Spinal cord (tissue), 10 donors: ENCODE measurements at places on chromosomes 1 and 21. TPM values are rescaled to one million over a fixed set of nuclear protein-coding genes. Genes with fewer than 3 reads are reported as not detected.
A peak's percentile ranks its signal among the peaks of the same experiment; 100 is the strongest.

GRCh38 chr1:203640723-203641502 lies 14.3 kb downstream of the ATP2B4 start:
- DNase-seq: no peak

DNA sequence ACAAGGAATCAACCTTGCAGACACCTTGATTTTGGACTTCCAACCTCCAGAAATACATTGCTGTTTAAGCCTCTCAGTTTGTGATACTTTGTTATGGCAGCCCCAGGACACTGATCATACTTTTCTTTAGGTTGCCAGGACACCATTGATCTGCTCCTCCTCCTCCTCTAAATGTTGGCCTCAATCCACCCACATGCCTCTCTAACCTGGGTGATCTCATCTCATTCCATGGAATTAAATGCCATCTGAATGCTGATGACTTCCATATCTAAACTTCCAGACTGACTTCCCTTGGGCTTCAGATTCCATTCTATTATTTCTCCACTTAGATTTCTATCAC lies 7.4 kb upstream of the PPP1R15B start:
- DNase-seq: no peak

- DNase-seq: no peak
Measured at GRCh38 chr21:46437511-46437910, 21.2 kb upstream of the DIP2A start.

DNA sequence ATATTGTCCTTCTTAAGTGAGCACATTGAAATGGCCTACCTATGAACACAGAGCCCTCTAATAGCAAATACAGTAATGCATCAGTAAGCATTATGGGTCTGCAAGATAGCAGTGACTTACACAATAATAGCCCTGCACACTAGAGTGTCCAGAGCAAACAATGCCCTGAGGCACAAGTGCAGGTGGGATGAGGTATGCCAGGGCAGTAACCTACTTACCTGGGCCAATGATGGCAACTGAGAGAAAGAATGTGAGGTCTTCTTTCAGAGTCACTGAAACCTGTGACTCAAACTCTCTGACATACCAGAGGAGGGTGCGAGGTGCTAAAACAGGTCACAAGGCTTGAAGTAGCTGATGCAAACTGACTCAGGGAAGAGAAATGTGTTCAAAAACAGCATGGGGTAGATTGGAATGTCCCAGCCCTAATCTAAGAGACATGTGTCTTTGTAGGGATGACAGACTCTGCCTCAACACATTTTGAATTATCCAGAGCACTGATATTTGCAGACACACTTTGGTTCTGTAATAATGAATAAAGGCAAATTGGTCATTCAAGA lies 168.5 kb upstream of the RUNX1 start:
- no peak for DNase-seq

DNA sequence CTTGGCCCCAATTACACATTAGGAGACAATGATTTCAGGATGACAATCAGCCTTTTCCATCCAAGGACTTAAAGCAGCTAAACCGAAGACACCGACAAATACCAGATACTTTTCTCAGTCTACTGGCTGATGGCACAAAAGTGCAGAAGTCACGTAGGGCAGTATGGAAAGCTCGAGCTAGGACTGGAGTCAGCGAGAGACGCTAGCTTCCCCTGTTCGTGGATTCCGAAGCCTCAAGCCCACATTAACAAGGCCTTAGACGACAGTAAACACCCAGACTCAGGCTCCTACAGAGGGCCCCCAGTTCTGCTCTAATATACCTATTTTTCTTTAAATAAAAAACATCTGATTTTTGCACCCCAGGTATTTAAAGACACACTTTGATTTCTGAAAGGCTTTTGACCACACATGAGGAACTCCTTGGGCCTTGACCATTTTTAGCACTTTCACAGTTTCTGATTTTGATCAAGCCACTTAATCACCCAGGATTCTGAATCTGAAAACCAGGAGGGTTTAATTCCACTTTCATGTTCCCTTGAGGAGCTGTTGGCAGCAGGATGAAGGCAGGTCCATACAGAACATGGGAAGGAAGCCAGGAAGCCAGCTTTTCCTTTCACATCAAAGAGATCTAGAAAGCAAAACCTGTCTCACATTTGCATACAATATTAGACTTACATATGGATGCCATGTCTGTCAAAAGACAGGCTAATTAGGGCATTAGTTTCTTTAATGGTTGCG lies 204.1 kb downstream of the GABPA start:
- no peak for DNase-seq

GRCh38 chr1:185207980-185208602 lies 51.1 kb downstream of the SWT1 start:
- DNase-seq: no peak

DNA sequence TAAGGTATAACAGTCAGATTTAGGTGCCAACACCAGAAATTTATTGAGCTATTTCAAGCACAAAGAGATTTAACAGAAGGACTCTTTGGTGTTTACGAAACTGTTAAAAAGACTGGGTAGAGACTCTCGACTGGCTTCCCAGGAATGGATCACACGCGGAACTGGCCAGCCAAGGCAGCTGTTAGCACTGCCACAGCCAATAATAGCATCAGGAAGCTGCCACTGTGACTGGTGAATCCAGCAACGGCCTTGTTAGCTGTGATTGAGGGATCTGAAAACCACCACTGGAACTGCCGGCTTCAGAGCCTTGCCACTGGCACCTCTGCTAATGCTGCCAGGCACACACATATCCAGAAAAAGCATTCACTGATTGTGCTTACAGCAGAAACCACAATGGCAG lies 10.6 kb upstream of the SIM2 start:
- no peak for DNase-seq

- no peak for DNase-seq
Measured at GRCh38 chr1:202266061-202266765, 72.6 kb downstream of the LGR6 start.

- no peak for DNase-seq
Measured at GRCh38 chr21:44702973-44703730, 6.2 kb downstream of the KRTAP10-12 start.

DNA sequence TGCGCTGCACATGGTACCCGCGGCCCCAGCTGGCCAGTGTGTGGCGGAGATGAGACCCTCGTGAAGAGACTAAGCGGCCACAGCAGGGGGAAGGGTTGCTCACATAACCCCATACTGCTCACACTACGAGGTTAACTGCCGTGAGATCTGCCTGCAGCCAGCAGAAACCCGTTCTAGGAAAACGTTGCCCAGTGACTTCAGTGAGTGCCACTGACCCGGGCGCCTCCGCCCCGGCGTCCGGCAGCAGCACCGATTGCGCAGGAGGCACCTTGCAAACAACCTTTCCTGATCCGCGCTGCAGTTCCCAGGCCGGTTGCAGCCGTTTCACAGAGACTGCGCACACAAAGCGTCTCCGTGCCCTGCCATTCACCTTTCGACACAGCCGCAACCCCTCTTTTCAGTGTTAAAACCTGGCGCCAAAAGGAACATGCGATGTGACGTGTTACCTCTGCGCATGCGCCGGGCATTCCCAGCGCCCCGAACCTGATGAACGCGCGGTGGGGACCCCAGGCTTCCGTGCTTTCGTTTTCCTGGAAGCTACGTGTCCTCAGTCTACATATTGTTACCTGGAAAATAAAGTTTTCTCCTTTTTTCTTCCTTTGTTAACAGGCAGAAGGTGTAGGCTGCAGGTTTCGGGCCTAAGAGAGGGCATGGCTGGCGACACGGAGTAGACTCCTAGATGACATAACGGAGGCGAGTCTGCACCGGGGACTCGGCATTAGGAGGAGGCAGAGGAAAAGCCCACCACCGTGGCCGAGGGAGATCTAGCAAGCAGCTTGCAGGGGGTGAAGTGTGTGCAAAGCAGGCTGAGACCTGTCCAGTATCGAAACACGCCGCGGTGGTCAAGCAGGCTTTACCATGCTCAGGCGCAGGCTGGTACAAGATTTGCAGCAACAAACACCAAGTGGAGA lies 8.9 kb downstream of the VPS26C start:
- DNase-seq: peak; percentile 92

DNA sequence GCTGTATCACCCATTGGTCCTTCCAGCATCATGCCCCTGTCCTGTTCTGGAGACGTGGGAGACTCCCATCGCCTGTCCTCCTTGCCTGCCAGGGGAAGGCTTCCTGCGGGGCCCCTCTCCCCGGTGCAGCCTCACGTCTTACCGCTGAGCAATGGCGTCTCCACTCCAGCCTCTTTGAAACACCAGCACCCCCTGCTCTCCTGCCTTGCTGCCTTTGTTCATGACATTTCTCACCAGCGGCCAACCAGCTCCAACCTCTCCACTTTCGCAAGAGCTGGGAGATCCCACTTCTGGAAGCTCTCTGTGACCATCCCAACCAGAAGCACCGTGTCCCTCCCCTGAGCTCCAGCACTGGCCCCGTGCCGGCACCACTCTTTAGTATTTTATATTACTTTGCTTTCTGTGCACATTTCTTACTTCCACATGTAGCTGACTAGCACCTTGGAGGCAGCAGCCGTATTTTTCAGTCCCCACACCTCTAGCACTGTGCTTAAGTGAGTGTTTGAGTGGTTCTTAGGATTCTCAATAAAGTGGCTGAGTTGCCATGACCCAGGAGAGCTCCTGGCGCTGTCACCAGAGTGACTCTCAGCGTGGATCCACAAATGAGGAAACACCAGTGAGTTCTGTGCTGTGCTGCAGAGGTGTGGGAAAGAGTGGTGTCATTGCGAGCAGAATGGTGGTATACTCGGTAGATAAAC lies 83.5 kb downstream of the ATP5PO start:
- DNase-seq: no peak

DAB1 gene
- 19.7 TPM for polyA plus RNA-seq

ADAM30 gene
- polyA plus RNA-seq: not detected

BTBD8 gene
- 18.0 TPM for polyA plus RNA-seq

S100A8 gene
- 3.8 TPM for polyA plus RNA-seq
